ENCODE measurements at places on chromosomes 12 and 14.

DNA sequence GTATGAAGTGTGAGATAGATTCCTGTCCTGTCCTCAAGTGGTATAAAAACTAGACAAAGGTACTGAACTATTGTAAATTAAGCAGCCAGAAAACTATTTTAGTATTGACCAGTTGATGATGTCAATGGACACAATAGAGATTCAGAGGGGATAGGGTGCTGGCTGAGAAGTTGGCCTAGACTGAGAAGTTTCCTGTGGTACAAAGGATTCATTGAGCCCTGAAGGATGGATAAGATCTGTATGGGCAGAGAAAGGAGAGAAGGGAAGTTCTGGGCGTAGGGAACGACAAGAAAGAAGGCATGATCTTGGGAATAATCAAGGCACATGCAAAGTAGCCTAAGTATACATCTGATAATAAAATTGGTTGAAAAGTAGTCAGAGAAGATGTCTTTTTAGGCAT, 44.6 kb downstream of the DAD1 start:
- DNase-seq = no peak

DNA sequence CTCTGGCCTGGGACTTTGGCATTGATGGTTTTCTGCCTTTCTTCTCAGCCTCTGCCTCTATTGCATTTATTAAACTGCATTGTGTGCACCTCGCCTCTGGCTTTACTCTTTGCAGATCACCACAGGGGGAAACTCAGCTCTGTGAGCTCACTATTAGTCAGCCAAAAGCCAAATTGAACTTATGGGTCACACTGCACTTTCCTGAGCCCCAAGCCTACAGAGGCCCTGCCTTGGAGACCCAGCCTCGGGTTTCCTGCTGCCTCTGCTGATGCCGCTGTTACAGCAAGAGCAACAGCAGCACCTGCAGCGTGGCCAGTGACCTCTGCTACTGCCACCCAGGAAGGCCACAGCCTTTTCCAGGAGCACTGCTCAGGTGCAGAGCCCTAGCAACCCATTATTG, 122.5 kb downstream of the DAD1 start:
- no peak for DNase-seq

GRCh38 chr14:89707086-89707485, 247.4 kb downstream of the EFCAB11 start:
- no peak for DNase-seq

- DNase-seq = no peak
These were observed 26.5 kb downstream of the TCTN1 start for GRCh38 chr12:110640275-110641025.

- DNase-seq = no peak
These were observed 13.6 kb downstream of the CTDSP2 start for GRCh38 chr12:57832966-57833365.

GRCh38 chr12:26143291-26143690, 18.5 kb upstream of the BHLHE41 start:
- no peak for DNase-seq

- no peak for DNase-seq
These were observed 191.8 kb downstream of the C12orf75 start for GRCh38 chr12:105522166-105522825.

- DNase-seq = no peak
These were observed 56.2 kb upstream of the VPS33A start for GRCh38 chr12:122322501-122322900.

DNA sequence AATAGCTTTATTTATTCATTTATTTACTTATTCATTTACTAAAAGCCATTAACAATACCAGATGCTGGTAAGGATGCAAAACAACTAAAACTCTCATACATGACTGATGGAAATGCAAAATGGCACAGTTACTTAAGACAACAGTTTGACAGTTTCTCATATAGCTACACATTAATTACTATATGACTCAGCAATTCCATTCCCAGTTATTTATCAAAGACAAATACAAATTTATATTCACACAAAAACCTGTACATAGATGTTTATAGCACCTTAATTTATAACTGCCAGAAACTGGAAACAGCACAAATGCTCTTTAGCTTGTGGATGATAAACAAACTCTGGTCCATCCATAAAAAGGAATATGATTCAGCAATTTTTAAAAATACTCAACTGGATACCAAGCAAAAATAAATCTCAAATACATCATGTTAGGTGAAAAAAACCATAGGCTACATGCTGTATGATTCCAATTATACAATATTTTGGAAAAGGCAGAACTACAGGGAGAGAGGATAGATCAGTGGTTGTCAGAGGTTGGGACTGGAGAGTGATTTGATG, 37.9 kb upstream of the ST8SIA1 start:
- DNase-seq = no peak

GRCh38 chr12:49109641-49110463, 795 bp downstream of the LMBR1L start:
- DNase-seq = peak; percentile 65

- peak; percentile 73 for DNase-seq
These were observed 386.0 kb downstream of the BCAT1 start for GRCh38 chr12:24562771-24563431.

DNA sequence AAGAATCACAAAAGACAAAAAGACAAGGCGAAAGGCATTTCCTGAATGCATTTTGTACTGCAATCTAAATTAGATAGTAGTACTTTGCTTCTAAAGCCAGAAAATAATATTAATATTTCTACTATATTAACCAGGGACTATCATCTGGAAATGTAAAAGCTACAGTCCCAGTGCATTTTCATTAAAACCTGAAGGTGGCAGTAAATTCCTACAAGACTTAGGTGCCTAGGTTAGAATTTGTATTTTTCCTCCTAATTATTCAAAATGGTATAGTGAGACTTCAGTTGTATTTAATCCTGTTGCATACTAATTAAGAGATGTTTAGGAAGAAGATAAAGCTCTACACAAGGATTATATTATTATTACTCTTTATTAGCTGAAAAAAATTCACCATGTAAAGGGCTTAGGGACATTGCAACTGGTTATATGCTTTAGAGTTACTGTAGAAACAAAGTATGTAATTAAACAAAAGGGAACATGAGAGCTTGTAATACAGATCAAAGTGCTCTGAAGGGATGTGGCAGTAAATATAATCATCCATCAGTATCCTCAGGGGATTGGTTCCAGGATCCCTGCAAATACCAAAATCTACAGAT, 53.6 kb downstream of the BRMS1L start:
- DNase-seq = peak; percentile 78

DNA sequence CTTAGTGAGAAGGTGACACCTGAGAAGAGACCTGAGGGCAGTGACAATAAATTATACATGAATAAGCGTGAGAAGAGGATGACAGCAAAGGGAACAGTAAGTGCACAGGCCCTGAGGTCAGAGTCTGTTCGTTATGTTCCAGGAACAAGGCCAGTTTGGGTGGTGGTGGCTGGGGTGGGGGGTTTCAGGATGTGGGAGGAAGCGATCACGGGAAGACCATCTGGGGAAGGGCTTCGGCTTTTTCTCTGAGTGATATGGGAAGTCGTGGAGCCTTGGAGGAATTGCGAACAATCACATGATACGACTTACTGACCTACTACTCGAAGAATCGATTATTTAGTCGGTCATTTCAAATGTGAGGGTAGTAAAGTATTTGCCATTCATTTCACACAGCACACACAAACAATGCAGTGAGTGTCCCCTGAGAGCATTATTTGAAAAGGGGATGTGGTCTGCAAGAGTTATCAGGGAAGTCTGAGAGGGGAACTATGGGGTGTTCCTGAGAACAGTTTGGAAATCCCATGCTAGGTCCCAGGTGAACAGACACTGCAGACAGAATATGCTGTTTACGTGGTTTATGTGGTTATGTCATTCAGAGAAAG, 94.7 kb downstream of the SLC38A1 start:
- no peak for DNase-seq

- DNase-seq = peak; percentile 24
These were observed 1.2 kb upstream of the BMAL2 start for GRCh38 chr12:27331291-27331926.

GRCh38 chr12:48165089-48165981, 8.0 kb upstream of the ASB8 start:
- DNase-seq = peak; percentile 76

DNA sequence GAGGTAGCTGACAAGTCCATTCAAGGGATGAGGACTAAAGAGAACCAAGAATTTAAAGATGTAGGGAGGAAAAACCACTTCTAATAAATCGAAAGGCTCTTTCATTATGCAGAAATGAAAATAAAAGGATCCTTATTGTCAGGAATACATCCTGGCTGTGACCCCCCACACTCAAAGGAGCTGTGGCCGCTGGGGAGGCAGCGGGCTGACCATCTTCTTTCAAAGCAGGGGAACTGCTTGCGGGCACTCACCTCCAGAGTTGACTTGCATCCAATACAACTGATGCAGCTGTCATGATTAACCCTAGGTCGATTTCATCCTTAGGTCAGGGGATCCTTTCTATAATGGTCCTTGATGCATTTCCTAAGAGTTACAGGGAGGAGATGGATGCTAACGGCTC, 35.3 kb downstream of the TRAFD1 start:
- DNase-seq = no peak

DNA sequence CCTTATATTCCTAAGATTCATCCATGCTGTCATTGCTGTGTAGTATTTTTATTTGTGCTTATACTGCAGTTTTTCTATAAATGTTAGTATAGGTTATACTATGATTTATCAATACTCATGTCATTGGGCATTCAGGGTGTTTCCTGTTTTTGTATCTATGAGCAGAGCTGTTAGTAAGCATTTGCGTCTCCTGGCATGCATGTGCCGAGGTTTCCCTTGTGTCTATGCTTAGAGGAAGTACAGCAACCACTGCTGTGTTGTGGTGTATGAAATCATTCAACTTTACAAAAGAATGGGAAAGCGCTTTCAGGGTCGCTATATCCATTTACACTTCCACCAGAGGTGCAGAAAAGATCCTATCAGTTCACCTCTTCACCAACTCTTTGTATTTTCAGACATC, 122.7 kb downstream of the RGS6 start:
- no peak for DNase-seq

DNA sequence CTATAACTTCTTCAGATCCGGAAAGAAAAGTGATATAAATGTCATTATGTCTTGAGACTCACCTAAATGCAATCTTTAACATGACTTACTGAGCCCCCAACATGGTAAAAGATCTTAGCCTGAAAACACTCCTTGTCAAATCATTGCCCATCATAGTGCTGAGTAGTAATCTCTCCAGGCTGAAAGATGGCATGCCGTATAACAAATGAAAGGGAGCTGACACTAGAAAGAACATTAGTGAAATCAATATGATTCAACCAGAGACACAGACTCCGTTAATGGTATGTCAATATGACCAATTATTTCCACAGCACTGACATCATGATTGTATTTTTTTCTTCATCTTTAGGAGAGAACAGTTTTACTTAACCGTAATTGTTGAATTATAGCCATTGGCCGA, 54.4 kb downstream of the BICD1 start:
- no peak for DNase-seq

DNA sequence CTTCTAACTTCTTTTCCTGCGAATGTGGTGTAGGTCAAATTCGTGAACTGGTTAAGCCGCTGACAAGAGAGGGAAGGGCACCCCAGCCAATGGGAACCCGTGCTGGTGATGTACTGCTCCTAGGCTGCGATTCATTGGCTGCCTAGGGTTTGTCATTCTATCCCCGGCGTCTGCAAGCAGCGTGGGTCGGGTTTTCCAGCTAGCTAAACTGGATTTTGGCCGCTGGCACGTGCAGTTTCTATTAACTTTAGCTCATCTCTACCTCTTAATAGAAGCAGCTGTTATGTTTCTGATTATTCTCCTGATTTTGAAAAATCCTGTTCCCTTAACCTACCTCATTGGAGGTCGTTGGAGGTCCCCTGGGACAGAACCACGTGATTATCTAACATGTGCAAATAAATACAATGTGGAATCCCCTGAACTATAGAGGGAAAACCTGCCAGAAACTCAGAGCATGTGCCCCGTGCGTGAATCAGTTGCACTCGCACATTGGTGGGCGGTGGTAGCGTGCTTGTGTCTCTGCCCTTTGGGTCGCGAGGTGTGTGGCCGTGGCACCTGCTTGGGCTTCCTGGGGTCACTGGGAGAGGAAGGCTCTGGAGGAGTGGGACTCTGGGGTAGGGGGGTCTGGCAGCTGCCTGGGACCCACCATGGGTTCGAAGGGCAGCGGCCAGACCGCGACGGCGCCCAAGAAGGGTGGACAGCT, 876 bp upstream of the PPM1A start:
- peak; percentile 96 for DNase-seq

DNA sequence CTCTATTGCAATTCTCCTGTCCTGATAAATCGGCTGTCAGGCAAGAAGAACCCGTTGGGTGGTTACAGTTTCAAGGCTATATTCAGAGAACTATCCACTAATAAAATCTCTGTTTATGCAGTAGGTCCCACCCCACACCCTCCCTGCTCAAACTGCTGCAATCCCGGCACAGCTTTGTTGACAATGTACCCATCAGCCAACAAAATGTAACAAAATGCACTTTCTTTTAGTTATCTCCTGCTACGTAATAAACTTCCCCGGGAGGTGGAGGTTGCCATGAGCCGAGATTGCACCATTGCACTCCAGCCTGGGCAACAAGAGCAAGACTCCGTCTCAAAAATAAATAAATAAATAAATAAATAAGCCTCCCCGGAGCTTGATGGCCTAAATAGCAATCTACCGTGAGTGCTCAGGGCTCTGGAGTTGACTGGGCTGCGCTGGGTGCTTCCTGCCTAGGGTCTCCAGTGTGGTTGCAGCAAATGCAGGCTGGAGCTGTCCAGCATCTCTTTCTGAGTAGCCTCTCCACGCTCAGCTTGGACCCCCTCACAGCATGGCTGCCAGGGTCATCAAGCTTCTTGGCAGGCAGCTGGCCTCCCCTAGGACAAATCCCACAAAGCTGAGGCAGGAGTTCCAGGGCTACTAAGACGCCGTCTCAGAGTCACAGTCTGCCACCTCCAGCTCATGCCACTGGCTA, 43.2 kb upstream of the FBRSL1 start:
- no peak for DNase-seq

GRCh38 chr12:92614502-92614901, 88.3 kb upstream of the PLEKHG7 start:
- DNase-seq = no peak

DNA sequence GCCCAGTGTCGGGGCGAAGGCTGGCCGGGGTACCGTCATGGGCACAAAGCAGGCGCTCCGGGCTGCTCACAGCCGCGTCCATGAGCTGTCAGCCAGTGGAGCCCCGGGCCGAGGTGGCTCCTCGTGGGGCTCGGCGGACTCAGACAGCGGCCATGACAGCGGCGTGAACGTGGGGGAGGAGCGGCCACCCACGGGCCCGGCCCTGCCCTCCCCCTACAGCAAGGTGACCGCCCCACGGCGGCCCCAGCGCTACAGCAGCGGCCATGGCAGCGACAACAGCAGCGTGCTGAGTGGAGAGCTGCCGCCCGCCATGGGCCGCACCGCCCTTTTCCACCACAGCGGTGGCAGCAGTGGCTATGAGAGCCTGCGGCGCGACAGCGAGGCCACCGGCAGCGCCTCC, 39.0 kb downstream of the KIF26A start:
- DNase-seq = no peak

Measured in NCI-H69 (cell line).